Endothelial cell (in vitro differentiated cells): ENCODE measurements at places on chromosomes 7 and 10.

- DNase-seq: no peak
Measured at GRCh38 chr7:74029991-74030415, 2.0 kb downstream of the ELN start.

GRCh38 chr7:113071465-113071864 is 15.2 kb downstream of the GPR85 start:
- no peak for DNase-seq

GRCh38 chr10:96585736-96586418 is 935 bp downstream of the TM9SF3 start:
- DNase-seq: no peak

- no peak for DNase-seq
Measured at GRCh38 chr7:46191776-46192175, 270.7 kb upstream of the IGFBP3 start.

DNA sequence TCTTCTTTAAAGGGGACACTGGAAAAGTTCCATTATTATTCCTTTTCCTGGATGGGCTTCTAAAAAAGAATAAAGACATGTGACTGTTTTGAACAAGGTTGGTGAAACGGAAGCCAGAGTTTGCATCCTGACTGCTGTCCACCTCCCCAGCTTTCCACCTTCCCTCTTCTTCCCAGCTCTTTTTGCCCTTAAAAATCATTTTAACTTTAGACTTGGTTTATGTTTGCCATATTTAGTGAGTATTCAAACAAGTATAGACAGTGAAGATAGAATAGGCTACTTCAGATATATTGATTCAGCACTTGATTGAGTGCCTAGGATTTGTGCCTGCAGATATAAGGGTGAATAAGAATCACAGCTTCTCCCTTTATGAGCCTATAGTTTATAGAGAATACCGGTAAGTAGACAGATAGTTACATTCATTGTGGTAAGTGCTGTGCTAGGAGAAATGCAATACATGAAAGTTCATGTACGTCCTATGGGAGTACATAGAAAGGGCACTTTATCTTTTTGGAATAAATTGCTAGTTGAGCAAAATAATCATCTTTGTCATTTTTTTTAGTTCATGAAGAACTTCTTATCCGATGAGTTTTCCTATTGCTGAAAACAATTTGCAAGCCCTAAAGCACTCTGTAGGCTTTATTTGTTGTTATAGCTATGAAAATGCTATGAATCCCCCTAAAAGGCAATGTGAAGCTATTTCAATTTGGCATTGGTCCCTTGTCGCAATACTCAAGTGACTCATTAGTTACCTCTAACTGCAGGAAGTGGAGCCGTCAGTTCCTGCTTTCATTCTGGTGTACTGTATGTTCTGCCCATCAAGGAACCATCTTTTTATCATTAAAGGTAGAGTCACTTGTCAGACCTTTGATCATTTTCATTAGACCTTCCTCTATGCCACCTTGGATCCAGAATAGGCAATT is 57.2 kb upstream of the STRIP2 start:
- DNase-seq: no peak

- DNase-seq: peak; percentile 30
Measured at GRCh38 chr7:101882595-101883564, 65.5 kb downstream of the CUX1 start.
